ENCODE measurements at places on chromosomes 3 and 15.

DNA sequence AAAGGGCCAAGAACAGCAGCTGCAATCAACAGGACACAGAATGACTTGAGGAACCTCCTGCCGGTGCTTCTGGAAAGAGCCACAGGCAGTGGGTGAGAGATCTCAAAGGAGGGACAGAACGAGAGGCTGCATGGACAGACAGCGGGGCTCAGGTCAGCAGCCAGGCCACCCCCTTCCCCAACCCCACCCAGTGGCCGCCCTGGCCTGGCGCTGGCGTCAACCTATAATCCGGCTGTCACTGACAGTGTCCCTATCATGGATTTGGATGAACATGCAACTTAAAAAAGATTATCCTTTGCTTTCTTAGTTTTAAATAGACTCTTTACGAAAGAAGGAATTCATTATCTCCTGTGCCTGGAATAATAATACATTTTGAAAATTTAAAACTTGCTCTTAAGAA is 54.1 kb downstream of the TRPM1 start:
- DNase-seq, result no peak

DNA sequence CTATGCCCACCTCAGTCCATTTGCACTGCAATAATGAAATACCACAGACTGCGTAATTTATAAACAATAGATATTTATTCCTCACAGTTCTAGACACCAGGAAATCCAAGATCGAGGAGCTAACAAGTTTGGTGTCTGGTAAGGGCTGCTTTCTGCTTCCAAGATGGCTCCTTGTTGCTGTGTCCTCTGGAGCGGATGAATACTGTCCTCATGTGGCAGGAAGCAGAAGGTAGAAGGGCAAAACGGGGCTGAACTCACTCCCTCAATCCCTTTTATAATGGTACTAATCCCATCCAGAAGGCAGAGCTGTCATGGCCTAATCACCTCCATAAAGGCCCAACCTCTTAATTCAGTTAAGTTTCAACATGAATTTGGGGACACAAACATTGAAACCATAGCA is 75.3 kb downstream of the P2RY1 start:
- DNase-seq, result no peak

- DNase-seq, result no peak
These were observed 45.8 kb downstream of the MITF start for GRCh38 chr3:69784954-69785514.

- DNase-seq, result no peak
These were observed 25.3 kb upstream of the TGFBR2 start for GRCh38 chr3:30581067-30581585.

DNA sequence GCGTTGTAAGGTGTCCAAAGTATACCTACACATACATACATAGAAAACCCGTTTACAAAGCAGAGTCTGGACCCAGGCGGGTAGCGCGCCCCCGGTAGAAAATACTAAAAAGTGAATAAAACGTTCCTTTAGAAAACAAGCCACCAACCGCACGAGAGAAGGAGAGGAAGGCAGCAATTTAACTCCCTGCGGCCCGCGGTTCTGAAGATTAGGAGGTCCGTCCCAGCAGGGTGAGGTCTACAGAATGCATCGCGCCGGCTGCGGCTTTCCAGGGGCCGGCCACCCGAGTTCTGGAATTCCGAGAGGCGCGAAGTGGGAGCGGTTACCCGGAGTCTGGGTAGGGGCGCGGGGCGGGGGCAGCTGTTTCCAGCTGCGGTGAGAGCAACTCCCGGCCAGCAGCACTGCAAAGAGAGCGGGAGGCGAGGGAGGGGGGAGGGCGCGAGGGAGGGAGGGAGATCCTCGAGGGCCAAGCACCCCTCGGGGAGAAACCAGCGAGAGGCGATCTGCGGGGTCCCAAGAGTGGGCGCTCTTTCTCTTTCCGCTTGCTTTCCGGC is 318.6 kb downstream of the FGF12 start:
- no peak for DNase-seq

DNA sequence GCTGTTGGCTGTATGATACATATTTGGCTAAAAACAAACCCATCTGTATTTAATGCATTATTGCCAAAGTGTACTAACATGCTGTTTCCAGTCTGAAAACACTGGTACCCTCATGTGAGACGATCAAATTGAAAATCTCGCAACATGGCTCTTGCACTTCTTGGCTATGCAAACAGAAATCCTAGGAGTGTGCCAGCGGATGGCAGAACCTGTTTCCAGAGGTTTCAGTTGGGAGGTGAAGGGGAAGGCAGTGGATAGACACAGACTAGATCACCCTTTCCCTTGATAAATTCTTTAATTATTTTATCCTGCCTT is 350.3 kb downstream of the TUSC7 start:
- no peak for DNase-seq
